Esophagus squamous epithelium (tissue), 5 donors: ENCODE measurements at places on chromosomes 7 and 10.

GRCh38 chr7:113912876-113913275, 5.9 kb downstream of the PPP1R3A start:
- no peak for DNase-seq

GRCh38 chr10:108601851-108602250, 1321.5 kb downstream of the XPNPEP1 start:
- no peak for DNase-seq

DNA sequence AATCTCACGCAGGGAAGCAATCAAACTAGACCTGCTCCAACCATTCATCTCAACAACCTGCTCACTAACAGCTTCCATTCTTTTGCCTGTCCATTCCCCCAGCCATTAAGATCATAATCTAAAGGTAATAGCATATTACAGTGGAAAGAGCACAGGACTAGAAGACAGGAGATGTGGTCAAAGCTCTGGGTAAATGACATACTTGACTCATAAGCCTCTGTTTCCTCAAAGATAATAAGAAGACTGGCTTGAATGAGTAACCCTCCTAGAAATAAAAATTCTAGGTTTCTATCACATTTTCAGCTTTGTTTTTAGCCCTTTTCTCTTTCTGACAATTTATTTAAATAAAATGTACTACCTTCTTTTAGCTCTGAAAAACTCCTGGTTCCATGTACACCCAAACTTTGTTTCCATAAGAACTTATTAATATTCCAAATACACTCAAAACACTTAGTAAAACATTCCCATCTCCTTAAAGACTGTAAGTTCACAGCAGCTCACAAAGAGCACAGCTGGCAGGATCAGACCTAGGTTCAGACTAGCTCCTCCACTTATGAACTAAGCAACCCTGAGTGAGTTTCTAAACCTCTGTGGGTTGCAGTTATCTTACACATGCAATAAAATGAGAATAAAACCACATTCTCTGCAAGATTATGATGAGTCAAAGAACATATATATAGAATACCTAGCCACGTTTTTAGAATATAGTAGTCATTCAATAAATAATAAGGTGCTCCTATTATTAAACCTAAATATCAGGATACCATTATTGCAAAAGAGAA, 11.6 kb downstream of the FAM204A start:
- no peak for DNase-seq

GRCh38 chr7:30450240-30450982, 28.2 kb downstream of the NOD1 start:
- DNase-seq, result no peak

GRCh38 chr10:5553400-5554170, 28.8 kb downstream of the CALML3 start:
- no peak for DNase-seq

DNA sequence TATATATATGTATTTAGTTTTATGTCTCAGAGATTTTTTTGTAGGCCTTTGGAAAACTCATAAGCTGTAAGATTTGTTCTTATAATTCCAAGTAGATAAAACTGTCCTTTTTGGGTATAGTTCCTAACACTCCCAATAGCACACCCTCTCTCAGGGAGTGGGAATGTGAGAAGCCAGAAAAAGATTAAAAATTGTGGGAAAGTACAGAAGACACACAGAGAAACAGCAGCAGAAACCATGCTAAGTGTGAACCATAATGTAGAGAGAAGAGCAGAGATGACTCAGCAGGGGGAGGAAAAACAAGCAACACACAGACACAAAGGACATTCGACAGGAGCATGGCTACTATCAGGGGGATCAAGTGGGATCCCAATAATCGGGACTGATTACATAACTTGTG, 401.6 kb downstream of the MAGI2 start:
- no peak for DNase-seq

- no peak for DNase-seq
Measured at GRCh38 chr10:63337455-63338251, 128.1 kb downstream of the JMJD1C start.

DNA sequence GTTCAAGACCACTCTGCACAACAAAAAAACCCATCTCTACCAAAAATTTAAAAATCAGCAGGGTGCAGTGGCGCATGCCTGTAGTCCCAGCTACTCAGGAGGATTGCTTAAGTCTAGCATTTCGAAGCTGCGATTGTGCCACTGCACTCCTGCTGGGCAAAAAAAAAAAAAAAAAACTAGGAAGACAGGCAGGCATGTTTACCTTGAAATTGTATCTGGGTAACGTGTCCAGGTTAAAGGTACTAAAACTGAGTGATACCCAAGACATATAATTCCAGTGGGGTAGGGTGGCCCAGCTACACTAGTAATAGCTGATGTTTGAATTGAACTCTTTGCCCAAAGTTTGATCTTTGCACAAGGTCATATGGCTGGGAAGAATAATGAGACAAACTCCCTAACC, 16.2 kb downstream of the GHITM start:
- DNase-seq, result no peak

GRCh38 chr7:69219381-69219780, 378.9 kb upstream of the AUTS2 start:
- no peak for DNase-seq

- no peak for DNase-seq
Measured at GRCh38 chr10:101959346-101959916, 96.5 kb downstream of the ARMH3 start.

- DNase-seq, result no peak
Measured at GRCh38 chr7:42940985-42941847, 9.0 kb downstream of the MRPL32 start.

- no peak for DNase-seq
Measured at GRCh38 chr10:18136073-18136791, 4.0 kb upstream of the CACNB2 start.

- DNase-seq, result no peak
Measured at GRCh38 chr10:69515699-69516259, 57.4 kb downstream of the NEUROG3 start.

GRCh38 chr10:16950656-16951601, 133.7 kb upstream of the RSU1 start:
- DNase-seq, result no peak

- DNase-seq, result no peak
Measured at GRCh38 chr7:57201021-57201894, 69.0 kb upstream of the ZNF479 start.

GRCh38 chr7:93148144-93148543, at the start of gene SAMD9L:
TSS of gene SAMD9L (minus strand) at chr7:93148385. CDS start at chr7:93135971, 12,414 bp downstream.
- DNase-seq, result no peak

- DNase-seq, result no peak
Measured at GRCh38 chr10:3197348-3198003, 24.9 kb upstream of the PITRM1 start.

DNA sequence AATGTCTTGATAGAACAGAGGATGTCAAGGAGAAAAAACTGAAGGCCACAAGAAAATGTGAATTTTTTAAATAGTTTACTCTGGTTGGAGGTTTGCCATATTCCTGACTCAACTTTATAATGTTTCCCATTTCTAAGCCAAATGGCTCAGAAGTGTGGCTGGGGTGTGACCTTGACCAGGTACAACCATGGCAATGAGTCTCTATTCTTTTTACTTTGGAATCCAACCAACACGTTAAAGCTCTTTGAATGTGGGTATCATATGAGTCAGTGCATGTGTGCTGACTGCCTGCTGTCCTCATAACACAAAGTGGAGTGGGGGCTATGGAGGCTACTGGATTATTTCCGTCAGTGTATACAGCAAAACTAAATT, 33.5 kb upstream of the DLD start:
- DNase-seq, result no peak
